ENCODE measurements at places on chromosomes 11 and 22.

GRCh38 chr11:65868907-65869306 is 3.7 kb downstream of the EFEMP2 start:
- no peak for DNase-seq

- DNase-seq, result no peak
Measured at GRCh38 chr11:87046824-87047223, 9.1 kb downstream of the TMEM135 start.

- no peak for DNase-seq
Measured at GRCh38 chr11:72780296-72781062, 13.4 kb downstream of the STARD10 start.

- no peak for DNase-seq
Measured at GRCh38 chr11:15097411-15097810, 17.3 kb upstream of the INSC start.

GRCh38 chr11:73542175-73542574 is 55.7 kb downstream of the FAM168A start:
- DNase-seq, result no peak

DNA sequence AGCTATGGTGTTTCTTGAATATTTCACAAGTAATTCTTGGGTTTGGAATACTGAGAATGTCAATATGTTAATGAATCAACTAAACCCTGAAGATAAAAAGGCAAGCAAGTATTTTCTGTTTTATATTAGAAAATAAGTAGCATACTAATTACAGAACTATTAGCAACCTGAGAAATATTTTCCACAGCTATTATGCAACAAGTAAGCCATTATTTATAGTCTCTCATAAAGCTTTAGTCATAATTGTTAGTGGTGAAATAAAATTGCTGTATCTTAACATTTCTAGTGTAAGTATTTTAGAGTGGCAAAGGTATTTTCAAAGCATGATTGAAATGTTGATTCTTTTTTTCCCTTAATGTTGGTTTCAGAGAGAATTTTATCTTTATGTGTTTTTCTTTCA is 53.3 kb downstream of the FAR1 start:
- DNase-seq, result no peak

DNA sequence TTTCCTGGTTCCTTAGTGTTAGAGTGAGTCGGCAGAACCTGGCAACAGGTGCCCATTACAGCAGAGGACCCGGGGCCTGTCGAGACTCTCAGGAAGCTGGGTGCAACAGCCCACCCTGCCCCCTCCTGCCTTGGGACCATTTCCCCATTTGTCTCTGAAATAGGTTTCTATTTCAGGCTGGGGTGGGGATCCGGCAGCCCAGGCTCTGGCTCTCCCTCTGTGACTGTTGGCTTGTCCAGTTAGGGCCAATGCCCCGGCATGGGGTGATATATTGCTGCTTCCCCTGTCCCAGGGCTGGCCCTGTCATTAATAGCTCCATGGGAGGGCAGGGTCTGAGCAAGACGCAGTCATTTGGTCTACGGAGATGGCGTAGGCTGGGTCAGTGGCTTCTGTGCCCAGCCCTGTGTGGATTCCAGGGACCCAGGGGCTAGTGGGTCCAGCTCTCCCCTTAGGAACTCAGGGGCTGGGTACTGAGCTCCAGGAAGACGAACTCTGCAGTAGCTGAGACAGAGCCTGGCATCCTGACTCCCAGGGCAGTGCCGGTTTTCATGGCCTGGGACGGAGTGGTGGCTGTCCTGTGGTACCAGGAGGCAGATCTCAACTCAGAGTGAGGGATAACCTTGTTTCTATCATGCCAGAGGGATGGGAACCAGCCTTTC is 2.7 kb downstream of the P2RY6 start:
- DNase-seq, result no peak

DNA sequence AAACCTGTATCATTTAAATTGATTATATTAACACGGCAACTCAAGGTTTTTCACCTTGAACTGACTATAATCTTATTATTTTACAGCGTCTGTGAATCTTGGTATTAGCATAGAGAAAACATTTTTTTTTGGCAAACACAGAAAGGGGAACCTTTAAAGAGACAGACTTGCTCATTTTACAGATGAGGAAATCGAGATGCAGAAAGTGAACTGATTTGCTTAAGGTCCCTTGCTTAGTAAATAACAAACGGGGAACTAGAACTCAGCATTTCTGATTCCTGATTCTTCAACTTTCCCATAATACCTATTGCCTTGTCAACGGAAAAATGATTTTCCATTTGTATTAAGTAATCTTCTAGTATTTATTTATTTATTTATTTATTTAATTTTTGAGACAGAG is 33.2 kb upstream of the CECR2 start:
- no peak for DNase-seq

GRCh38 chr22:23144932-23145877 is at the start of gene RAB36:
Gene RAB36, plus strand, starts transcription at chr22:23145477. Its CDS starts 1,140 bp downstream, at chr22:23146617.
- DNase-seq, result peak; percentile 75

GRCh38 chr11:99368583-99368982 is 347.8 kb downstream of the CNTN5 start:
- no peak for DNase-seq

DNA sequence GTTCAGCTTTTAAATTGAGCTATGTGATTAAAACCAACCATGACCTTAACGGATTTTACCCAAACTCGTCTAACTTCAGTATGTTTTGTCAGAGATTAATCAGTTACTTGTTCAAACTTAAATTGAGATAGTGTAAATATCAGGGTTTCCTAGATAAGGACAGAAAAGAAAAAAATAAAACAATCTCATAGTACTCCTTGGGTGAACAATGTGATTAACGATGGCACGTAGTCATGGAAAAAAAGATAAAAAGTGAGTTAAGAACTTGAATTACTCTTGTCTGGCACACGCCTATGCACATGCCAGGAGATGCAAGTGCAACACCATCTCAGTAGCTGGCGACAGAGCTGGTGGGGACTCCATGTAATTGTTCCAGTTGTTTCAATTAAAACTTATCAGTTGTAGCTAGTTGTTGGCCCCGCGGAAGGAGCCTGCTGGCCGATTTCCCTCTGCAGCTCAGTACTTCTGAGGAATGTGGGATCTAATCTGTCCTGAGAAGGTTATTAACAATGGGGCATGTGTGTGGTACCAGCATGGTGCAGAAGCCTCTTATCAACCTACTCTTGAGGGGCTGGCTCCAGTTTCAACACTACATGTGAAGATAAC is 3.0 kb downstream of the RASSF10 start:
- no peak for DNase-seq

DNA sequence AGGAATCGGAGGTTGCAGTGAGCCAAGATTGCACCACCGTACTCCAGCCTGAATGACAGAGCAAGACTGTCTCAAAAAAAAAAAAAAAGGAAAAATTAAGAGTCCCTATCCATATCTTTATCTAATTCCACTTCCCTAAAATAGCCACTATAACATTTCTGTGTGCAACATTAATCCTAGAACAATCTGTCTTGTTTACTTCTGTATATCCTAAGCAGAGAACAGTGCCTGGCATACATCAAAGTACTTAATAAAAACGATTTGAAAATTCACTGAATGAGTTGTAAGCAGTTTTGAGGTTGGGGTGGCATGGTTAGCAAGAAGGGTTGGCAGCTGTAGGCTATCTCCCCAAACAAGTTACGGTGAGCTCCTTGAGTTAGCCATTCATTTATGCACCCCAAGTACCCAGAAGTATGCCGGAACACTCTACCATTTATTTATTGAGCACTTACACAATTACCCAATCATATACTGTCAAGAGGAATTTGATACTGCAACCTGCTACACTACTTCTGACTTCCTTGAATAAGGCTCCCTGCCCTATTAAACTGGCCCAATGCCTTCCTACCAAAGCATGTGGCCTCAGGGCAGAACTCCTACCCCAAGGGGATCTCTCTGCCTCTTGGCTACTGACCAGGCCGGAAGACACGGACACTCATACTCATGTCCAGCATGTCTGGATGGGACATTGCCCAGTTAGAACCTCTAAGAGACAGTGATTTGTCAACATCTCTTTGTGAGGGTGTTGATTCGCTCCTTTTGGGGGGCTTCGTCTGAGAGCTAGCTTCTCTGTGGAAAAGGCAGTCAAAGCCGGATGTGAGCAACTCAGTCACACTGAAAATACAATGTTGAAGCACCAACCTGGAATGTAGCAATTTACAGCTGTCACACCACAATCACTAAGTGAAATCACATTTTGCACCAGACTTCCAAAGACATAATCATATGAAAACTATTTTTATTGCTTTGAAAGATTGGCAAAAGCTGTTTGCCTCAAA is 16.3 kb upstream of the TMEM41B start:
- no peak for DNase-seq

GRCh38 chr22:48760481-48761390 is 1066.9 kb downstream of the BRD1 start:
- DNase-seq, result no peak

DNA sequence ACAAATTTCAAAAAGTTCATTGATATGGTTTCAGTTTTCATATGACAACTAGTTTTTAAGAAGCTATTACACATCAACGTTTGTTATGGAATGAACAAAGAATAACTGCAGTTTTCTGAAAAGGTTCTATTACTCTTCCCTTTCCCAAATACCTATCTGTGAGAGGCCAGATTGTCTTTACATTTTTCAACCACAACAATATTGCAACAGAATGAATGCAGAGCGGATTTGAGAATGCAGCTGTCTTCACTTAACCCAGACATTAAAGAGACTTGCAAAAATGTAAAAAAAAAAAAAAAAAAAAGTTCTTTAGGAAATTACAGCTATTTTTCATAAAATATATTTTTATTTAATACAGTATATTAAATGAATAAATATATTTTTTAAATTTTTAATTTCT is 250.8 kb downstream of the DDX10 start:
- no peak for DNase-seq

DNA sequence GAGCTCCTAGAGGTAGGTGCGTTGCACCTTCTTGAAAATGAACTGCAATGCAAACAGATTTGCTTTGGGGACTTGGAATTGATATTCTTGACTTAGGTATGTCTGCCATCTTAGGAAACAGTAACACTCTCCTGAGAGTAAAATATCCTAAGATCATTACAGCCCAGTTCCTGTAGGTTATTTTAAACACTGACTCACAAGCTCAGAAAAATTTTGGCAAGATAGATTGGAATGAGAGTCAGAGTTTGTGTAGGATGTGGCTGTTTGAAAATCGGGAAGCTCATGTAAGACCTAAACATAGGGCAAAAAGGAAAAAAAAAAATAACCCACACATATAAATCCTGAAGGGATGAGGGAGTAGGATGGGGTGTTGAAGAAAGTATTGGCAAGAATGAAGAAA is 377.0 kb upstream of the LRRC4C start:
- DNase-seq, result no peak

GRCh38 chr11:118975771-118976709 is 4.5 kb downstream of the FOXR1 start:
- DNase-seq, result no peak

DNA sequence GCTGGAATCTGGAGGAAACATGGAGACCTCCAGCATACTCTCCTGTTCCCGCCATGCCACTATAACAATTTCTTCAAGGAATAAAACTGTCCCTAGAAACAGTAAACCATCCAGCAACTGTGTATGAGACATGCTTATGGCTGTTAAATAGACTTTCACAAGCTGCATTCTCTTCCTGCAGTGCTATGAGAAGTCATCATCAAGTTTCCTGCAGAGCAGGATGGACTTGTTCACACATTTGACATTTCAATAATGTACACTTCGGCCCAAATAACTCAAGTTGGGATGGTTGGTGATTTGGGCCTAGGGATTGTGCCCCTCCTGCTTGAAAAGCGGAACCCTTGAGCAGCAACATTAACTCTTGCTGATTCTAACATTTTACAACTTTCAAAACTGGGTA is 20.2 kb upstream of the CSF2RB start:
- no peak for DNase-seq

DNA sequence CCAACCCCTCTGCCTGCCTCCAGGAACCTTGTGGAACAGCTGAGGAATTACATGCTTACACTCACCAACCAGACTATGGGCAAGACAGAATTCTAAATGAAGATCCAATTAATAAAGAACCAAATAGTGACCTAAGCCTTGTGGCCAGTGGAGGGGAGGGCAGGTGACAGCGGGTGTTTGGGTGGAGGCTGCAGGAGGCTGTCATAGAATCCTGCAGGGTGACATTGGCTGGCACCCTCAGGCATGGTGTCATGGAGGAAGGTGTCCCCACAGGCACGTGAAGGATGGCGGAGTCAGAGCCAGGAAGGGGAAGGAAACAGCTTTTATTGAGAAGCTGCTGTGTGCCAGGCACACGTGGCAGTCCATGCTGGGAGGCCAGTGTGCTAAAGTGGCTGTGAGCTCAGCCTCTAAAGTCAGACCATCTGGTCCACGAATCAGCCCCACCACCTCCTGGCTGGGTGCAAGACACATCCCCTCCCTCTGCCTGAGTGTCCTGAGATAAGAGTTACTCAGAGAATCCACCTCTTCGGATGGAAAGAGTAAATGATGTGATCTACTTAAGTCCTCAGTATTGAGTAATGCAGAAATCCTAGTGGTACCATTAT is 8.7 kb downstream of the MYO18B start:
- no peak for DNase-seq

DNA sequence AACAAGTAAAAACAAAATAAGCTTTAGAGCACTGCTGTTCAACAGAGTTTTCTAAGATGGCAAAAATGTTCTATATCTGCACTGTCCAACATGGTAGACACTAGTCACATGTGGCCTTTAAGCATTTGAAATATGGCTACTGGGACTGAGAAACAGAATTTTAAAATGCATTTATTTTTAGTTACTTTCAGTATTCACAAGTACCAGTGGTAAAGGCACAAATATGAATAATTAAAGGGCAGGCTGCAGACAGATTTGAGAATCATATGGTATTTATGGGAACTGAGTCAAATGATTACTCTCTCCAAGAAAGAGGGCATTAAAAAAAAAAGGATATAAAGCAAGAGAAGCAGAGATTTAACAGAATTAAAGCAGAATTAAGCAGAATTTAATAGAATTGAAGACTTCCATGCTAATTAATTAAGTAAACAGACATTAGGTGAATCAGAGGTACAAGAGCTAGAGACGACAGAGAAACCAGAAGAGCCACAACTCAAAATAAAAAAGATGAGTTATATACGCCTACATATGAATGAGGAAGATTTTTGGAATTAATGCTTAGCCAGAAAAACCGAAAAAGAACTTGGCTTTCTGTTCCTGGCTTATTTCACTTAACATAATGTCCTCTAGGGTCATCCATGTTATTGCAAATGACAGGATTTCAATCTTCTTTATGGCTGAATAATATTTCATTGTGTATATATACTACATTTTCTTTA is 160.4 kb downstream of the ATG16L2 start:
- DNase-seq, result no peak

DNA sequence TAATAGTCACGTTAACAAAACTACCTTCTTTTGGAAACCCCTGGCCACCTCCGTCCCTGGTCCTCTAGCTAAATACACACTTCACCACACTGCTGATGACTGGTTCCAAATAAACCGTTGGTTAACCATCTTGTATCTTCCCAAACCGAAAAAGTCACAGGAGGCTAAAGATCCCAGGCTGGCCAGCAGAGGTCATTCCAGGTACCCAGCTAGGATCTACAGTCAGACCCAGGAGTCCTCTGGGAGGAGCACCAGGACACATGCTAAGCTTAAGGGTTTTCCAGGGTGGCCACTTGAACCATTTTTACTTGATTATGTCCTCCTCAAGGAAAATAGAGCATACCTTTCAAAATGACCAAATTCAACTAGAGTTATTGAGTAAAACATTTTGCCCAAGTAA is 103.2 kb downstream of the ETS1 start:
- DNase-seq, result no peak

- DNase-seq, result no peak
Measured at GRCh38 chr11:26112264-26112663, 219.7 kb upstream of the ANO3 start.
